ENCODE measurements at places on chromosomes 1 and 21.

- DNase-seq = no peak
Measured at GRCh38 chr1:174265282-174265681, 106.0 kb downstream of the RABGAP1L start.

DNA sequence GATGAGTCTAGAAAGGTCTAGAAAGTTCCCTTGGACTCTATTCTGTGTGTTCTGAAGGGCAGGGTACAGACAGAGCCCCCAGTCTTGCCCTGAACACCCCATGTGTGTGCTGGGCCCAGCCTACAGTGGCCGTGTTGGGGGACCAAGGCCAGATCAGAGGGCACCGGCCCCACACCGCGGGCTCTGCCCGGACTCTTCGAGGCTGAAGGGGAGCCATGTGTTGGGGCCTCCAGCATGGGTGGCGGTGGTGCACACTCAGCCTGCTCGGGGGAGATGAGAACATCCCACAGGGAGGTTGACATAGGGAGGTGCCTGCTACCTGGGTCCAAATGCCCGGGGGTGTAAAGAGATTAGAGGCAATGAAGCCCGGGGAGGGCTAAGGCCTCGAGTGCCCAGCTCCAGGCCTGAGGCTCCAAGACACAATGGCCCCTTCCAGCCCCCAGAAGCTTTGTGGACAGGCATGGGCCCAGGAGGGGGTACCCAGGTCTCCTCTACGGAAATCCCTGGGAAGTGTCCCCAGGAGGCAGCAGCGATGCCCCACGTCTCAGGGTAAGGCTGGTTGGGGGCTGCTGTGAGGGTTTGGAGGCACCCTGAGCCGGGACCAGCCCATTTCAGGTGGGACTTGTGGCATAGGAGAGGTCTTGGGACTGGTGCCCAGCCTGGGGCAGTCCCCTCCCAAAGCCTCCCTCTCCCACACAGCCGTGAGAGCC, 12.1 kb downstream of the ARHGEF16 start:
- no peak for DNase-seq

GRCh38 chr21:44999972-45000636, 60.3 kb downstream of the SLX9 start:
- no peak for DNase-seq

GRCh38 chr1:45848714-45849113, 45.3 kb downstream of the MAST2 start:
- DNase-seq = peak; percentile 15

DNA sequence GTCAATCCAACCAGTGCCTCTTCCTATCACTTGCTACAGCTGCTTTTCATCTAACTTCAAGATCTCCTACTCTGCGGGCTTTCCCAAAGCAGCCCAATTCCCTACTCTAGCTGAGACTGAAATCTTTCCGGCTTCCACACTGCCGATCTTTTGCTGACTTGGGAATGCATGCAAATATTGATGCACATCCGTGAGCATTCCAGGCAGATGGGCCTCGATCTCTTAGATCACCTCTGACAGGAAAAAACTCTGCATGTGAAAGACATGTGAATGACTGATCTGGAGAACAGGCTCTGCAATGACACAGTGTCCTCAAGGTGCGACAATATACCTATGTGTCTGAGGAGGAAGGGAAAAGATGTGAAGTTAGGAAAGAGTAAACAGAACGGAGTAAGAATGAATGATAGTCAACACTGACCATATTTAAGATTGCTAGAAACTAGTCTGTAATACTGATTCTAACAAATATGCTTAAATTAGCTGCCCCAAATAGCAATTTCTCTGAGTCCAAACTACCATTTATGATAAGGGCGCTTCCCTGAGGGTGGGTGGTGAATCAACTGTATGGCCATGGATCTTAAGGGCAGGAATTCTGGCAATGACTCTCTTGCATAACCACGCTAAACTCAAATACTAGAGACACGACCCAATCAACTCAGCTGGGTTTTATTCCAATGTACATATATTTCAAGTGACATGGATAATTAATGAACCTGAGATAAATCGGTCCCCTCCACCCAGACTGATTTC, 8.4 kb downstream of the TAF5L start:
- DNase-seq = no peak

GRCh38 chr1:27622828-27623227, 12.2 kb downstream of the FGR start:
- DNase-seq = no peak

- no peak for DNase-seq
Measured at GRCh38 chr1:208181364-208181763, 62.8 kb downstream of the PLXNA2 start.

All from fibroblast of skin of scalp (primary cell).